WTC11 (cell line): ENCODE measurements at places on chromosomes 1 and 21.
A peak's percentile ranks its signal among the peaks of the same experiment; 100 is the strongest.

GRCh38 chr1:212753749-212754148 is 37.8 kb downstream of the NSL1 start:
- DNase-seq, result no peak
- no peaks in the 10 kb centered on the region for H3K27me3 ChIP-seq
- H3K4me1 ChIP-seq, result peaks cover 43% of the 10 kb centered on the region
- 0 out of 2 replicates have a peak, but pooled peaks cover 4% of the 10 kb centered on the region for H3K36me3 ChIP-seq
- H3K27ac ChIP-seq, result peak overlapping the region; percentile 54; the same call in 1 of the 2 replicates
- no peak overlapping the region for H3K4me3 ChIP-seq

- H3K27me3 ChIP-seq, result no peaks in the 10 kb centered on the region; the same call in 1 of the 2 replicates
- no peaks in the 10 kb centered on the region for H3K4me1 ChIP-seq
- H3K4me3 ChIP-seq, result no peak overlapping the region
- H3K36me3 ChIP-seq, result peaks cover 65% of the 10 kb centered on the region
Measured at GRCh38 chr1:248618878-248619277, 16.0 kb downstream of the OR2T11 start.

- DNase-seq, result no peak
- H3K27me3 ChIP-seq, result peaks cover 7% of the 10 kb centered on the region
- H3K4me3 ChIP-seq, result no peak overlapping the region
- H3K4me1 ChIP-seq, result no peaks in the 10 kb centered on the region
- no peaks in the 10 kb centered on the region for H3K36me3 ChIP-seq
Measured at GRCh38 chr1:37147906-37148305, 113.6 kb upstream of the GRIK3 start.

DNA sequence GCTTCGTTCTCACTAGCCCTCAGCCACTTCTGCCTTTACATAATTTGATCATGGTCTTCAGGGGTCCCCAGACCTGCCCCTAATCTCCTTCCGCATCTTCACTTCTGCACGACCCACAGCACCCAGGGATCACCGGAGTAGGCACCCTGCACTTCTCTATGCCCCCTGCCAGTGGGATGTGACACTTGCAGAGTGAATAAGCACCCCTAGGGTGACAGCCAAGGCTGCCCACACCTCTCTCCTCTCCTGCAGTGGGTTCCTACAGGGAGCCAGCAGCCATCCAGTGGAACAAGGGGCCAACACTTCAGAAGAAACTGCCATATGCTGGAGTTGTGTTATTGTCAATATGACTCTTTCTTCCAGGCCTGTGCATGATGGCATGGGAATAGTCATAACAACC is 58.0 kb upstream of the CTPS1 start:
- no peak for DNase-seq
- no peaks in the 10 kb centered on the region for H3K36me3 ChIP-seq
- H3K4me1 ChIP-seq, result peaks cover 7% of the 10 kb centered on the region; the same call in 1 of the 2 replicates
- peaks cover 5% of the 10 kb centered on the region; the same call in 1 of the 2 replicates for H3K27me3 ChIP-seq

DNA sequence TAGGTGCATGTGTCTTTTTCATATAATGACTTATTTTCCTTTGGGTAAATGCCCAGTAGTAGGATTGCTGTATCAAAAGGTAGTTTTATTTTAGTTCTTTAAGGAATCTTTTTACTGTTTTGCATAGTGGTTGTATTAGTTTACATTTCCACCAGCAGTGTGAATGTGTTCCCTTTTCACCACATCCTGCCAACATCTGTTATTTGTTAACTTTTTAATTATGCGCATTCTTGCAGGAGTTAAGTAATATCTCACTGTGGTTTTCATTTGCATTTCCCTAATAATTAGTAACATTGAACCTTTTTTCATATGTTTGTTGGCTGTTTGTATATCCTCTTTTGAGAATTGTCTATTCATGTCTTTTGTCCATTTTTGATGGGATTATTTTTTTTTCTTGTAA is 1761.9 kb downstream of the PLA2G4A start:
- H3K27me3 ChIP-seq, result no peaks in the 10 kb centered on the region
- H3K36me3 ChIP-seq, result peaks cover 3% of the 10 kb centered on the region; the same call in 1 of the 2 replicates
- no peak overlapping the region for H3K4me3 ChIP-seq
- H3K27ac ChIP-seq, result no peak overlapping the region
- DNase-seq, result no peak

DNA sequence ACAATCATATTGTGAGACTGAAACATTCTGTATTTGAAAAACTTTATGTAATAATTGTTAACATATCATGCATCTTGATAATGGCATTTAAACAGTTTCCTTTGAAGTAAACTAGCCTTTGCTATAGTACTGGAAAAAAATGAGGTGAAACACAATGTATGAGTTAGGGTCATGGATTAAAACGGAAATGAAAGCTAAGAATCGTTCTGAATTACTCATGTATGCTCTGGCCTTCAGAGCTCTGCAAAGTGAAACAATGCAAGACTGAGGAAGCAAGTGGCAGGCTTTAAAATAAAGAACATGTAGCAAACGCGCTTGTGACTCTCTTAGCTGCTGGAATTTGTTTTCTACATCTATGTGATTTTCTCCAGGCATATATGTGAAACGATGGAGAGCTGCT is 317.1 kb downstream of the DPYD start:
- no peak overlapping the region for H3K4me3 ChIP-seq
- H3K27ac ChIP-seq, result no peak overlapping the region
- H3K27me3 ChIP-seq, result no peaks in the 10 kb centered on the region
- peaks cover 4% of the 10 kb centered on the region; the same call in 1 of the 2 replicates for H3K4me1 ChIP-seq

DNA sequence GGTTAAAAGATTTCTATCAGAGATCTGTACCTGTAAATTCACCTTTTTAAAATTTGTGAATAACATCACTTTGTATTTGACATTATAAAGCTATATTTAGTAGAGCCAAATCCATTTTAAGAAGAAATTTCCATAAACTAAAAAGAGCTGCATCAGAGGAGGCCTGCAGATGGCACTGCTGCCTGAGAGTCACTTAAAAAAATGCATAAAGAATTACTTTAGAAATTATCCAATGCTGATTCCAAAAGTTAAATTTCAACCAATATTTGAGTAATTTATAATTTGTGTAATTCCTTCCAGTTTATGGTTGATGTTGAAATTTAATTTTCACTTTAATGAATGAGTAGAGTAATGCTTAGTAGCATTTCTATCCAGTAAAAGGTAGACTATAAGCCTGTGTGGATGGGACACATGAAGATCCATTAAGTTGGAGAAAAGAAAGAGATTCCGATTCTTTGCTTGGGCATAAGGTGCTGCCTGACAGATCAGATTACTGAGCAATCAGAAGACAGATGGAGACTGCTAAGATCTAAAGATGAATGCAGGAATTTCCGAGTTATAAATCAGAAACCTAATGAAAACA is 20.7 kb upstream of the RPE65 start:
- no peak overlapping the region for H3K27ac ChIP-seq
- H3K36me3 ChIP-seq, result peaks cover 8% of the 10 kb centered on the region
- peaks cover 29% of the 10 kb centered on the region for H3K4me1 ChIP-seq
- no peaks in the 10 kb centered on the region for H3K27me3 ChIP-seq
- no peak for DNase-seq
- H3K4me3 ChIP-seq, result no peak overlapping the region

GRCh38 chr1:29682171-29682918 is 446.0 kb downstream of the PTPRU start:
- no peak for DNase-seq
- peaks cover 23% of the 10 kb centered on the region for H3K4me1 ChIP-seq
- peaks cover 4% of the 10 kb centered on the region for H3K36me3 ChIP-seq
- H3K27ac ChIP-seq, result no peak overlapping the region

- no peak overlapping the region for H3K4me3 ChIP-seq
- no peaks in the 10 kb centered on the region; the same call in 1 of the 2 replicates for H3K27me3 ChIP-seq
- no peak for DNase-seq
- H3K36me3 ChIP-seq, result peaks cover 5% of the 10 kb centered on the region; the same call in 1 of the 2 replicates
- H3K27ac ChIP-seq, result no peak overlapping the region
Measured at GRCh38 chr21:34360488-34361241, 3.1 kb upstream of the KCNE2 start.

DNA sequence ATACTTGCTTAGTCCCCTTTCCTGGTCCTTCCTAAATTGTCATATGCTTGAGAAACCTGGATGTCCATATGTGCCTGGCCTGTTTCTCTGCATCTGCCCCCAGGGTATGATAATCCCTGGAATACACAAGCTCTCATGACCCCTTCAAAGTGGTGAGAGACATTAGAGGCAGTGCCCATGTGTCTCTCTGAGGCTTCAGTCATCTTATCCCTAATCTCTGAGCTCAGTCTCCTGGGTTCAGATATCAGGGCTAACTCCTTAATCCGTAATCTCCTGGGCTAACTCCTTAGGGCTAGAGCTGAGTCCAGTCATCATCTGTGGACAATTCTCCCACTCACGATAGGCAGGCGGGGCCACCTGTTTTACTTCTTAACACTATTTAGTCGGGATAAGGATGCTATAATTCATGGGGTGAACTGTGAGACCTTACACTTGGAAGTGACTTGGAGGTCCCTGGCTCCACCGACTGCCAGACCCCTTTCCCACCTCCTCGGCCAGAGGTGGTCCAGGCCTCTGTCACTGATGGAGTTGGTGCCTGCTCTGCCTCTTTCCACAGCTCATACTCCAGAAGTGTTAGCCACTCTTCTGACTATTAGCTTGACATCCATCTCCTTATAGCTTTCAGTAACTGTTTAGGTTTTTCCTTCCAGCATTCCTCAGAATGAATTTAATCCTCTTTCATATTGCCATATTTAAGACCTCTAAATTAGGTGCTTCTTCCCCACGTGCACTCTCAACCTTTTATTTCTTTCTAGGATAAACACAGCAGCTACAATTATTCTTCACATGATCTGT is 22.7 kb downstream of the CCN1 start:
- no peaks in the 10 kb centered on the region for H3K36me3 ChIP-seq
- no peak overlapping the region for H3K27ac ChIP-seq
- no peak for DNase-seq
- H3K4me1 ChIP-seq, result peaks cover 51% of the 10 kb centered on the region
- H3K27me3 ChIP-seq, result peaks cover 3% of the 10 kb centered on the region; the same call in 1 of the 2 replicates
- no peak overlapping the region for H3K4me3 ChIP-seq

DNA sequence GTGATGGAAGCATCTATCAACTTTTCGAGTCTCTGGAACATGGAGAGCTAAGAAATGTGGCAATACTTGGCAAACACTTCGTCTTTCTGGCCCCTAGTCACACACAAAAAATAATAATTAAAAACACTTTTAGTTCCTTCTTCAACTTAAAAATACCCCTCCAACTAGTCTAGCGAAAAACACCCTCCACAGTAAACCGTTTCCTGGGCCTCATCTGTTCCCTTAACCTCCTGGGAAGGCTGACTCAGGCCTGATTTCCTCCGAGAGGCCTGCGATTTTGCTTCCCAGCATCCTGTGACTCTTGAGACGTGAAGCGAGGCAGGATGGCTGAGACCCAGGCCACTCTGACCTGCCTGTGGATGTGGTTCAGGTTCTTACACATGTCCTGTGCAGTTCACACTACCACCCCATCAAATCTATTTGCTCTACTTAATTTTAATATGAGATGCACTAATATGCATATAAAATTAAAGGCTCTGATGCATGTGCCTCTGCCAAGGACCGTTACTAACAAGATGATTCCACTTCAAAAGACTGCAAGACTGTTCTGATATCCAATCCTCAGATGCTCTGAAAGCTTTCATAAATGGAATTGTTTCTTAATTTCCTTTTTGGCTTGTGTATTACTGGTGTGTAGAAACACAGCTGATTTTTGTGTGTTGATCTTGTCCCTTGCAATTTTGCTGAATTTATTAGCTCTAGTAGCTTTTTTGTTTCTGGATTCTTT is 3.5 kb downstream of the NAV1 start:
- H3K4me3 ChIP-seq, result no peak overlapping the region
- peaks cover 49% of the 10 kb centered on the region for H3K27me3 ChIP-seq
- H3K4me1 ChIP-seq, result peaks cover 38% of the 10 kb centered on the region
- no peak for DNase-seq

GRCh38 chr1:239676522-239677273 is 290.3 kb downstream of the CHRM3 start:
- no peaks in the 10 kb centered on the region for H3K27me3 ChIP-seq
- no peak for DNase-seq
- H3K4me1 ChIP-seq, result peaks cover 36% of the 10 kb centered on the region
- H3K36me3 ChIP-seq, result peaks cover 11% of the 10 kb centered on the region
- no peak overlapping the region for H3K4me3 ChIP-seq
- no peak overlapping the region for H3K27ac ChIP-seq

- peaks cover 6% of the 10 kb centered on the region for H3K36me3 ChIP-seq
- no peak overlapping the region for H3K4me3 ChIP-seq
- DNase-seq, result no peak
Measured at GRCh38 chr1:229268505-229268904, 2.4 kb upstream of the RAB4A start.
